Activated CD4-positive, CD25-positive, alpha-beta regulatory T cell treated with anti-CD3 and anti-CD28 coated beads, Interleukin-2, amount 50 U/mL, for 16 hours (primary cell): ENCODE measurements at places on chromosomes 4 and X.

DNA sequence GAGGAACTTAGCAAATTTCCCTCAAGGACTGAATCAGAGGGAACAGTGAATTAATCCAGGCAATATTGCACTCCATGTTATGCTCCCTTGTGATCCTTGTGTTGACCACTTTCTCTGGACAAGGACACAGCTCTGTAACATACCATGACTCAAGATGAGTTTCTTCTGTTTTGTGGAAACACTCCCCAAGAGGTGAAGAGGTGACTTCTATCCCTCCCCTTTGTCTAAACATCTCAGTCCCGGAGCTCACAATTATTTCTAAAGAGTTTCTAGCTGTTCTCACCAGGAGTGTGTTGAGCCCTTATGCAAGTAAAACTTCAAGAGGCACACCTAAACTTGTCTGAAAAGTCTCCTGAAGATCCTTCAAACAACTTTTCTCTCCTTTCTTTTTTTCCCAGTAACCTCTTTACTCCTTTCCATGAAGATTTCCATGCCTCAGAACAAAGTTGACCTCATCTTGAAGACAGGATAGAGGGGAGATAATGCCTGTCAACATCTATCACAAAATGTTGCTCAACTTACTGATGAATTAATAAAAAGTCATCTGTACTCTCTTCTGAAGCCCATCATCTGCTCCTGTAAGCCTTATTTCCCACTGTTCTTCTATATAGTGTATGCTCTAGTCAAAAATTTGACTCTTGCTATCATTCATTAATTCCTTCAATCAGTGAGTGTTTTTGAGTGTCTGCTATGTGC lies 429.1 kb downstream of the SPRY1 start:
- no peak for DNase-seq

DNA sequence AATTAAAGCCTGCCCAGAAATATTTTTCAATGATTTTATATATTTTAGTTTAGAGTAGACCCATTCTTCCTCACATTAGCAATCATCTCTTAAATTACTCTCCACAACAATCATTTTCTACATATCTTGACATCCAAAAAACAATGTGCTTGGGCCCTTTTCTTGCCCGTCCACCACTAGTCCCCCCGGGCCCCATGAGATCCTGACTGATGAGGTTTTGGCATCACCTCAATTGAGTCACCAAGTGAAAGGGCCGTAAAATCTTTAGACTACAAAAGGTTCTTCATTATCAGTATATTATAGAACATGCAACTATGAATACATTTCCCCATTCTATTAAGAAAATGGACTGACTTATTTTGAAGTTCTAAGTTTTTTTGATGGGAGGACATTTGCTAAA lies 4.0 kb upstream of the CDKL2 start:
- no peak for DNase-seq

- DNase-seq, result no peak
These were observed 1712.4 kb upstream of the TENM3 start for GRCh38 chr4:180530787-180531186.

- DNase-seq, result no peak
These were observed 6.2 kb downstream of the RAB40A start for GRCh38 chrX:103513067-103513466.

GRCh38 chr4:70721747-70722146 lies at the start of gene RUFY3:
RUFY3 (plus strand) TSS chr4:70721964; CDS start chr4:70722574, 610 bp downstream.
- no peak for DNase-seq

- DNase-seq, result no peak
These were observed 231.3 kb downstream of the INPP4B start for GRCh38 chr4:142614621-142615323.

GRCh38 chrX:107429090-107429489 lies 20.4 kb upstream of the FRMPD3 start:
- no peak for DNase-seq
